ENCODE measurements at places on chromosomes 2 and 18. TPM values are rescaled to one million over a fixed set of nuclear protein-coding genes. Genes with fewer than 3 reads are reported as not detected.

DNA sequence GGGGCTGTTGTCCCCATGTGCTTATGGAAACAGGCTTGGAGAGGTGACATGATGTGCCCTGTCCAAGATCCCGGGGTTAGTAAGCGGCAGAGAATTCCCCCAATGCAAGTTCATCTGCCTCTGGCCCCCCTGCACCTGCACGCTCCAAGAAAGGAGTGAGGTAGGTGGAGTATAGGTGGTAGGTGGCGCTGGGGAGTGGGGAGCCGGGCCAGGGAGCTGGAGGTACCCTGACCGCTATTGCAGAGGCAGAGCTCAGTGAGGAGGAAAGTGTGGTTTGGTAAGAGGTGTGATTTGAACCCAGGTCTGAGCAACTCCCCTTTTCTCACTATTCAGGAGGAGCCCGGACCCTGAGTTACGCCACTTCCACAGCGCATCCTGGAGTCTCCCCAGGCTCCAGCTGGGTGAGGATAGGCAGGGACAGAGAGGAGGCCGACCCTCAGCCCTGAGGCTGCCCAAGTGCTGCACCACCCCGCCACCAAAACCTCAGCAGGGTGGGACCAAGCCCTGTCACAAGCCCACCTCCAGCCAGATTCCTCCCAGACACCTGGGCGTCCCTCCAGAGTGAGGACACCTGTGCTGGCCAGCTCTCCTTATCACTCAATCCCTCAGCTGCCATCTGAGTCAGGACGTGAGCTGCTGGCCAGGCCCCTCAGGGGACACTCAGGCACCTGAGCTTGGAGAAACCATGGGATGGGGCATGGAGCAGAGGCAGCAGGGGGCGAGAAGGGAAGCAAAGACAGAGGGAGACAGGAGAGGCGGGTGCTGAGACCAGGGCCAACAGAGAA, 5.6 kb downstream of the HAAO start:
- DNase-seq: no peak

GRCh38 chr2:228503731-228504130, 322.2 kb upstream of the SPHKAP start:
- DNase-seq: no peak

GRCh38 chr2:146927080-146927711, 917.6 kb upstream of the ACVR2A start:
- DNase-seq: no peak

- no peak for DNase-seq
These were observed 7.1 kb upstream of the CYS1 start for GRCh38 chr2:10087360-10087759.

DNA sequence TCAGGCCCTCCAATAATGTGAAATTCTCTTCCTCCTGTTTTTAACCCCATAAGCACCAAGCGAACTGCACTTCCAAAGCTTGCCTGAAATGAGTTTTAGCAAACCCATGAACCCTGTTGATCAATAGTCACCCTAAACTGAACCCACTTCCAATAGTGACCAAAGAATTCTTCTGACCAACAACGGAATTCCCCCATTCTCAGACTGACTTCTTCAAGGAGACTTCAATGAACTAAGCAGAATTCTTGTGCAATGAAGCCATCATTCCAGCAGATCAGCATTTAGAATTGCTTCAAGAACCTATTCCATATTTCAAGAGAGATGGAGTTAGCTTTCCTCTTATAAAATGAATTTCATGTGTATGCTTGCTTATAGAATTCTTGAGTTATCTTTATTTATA, 176.9 kb upstream of the FN1 start:
- no peak for DNase-seq

GRCh38 chr18:7369006-7369405, 138.1 kb downstream of the LRRC30 start:
- DNase-seq: no peak

SGPP2 gene
- total RNA-seq: 19.0 TPM

GRCh38 chr18:77897606-77898005, 648.0 kb downstream of the GALR1 start:
- no peak for DNase-seq

- no peak for DNase-seq
These were observed 21.4 kb upstream of the STON1 start for GRCh38 chr2:48508461-48509124.

CLASP1 gene
- total RNA-seq: 66.3 TPM

DNA sequence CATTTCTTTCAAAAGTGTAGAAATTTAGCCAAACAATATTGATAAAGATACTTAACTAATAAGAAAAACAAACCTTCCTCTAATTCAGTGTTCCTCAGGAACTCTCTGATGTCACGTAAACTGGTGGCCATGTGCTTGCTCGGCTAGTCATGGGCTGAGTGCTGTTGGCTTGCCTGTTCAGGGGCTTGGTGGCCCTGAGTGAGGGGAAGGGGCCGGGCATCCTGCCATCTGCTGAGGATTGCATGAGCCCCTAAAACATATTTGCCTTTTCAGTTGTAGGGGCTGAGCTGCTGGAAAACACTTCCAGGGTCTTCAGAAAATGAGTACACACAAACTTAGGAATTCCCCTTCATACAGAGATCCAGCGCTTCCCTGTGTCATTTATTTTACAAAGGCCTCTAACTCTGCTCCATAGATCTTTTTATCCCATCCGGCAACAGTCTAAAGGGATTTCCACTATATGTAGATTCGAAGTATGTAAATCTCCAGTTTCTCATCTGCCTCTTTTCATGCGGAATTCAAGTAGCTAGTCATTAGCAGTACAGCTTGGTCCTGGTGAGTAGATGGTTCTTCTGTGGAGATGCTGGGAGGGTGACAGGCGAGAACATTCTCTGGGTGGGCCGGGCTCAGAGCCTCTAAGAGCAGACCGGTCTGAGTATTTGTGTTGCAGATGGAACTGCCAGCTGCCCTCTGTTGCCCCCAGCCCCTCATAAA, 20.1 kb upstream of the NFATC1 start:
- peak; percentile 13 for DNase-seq

DNA sequence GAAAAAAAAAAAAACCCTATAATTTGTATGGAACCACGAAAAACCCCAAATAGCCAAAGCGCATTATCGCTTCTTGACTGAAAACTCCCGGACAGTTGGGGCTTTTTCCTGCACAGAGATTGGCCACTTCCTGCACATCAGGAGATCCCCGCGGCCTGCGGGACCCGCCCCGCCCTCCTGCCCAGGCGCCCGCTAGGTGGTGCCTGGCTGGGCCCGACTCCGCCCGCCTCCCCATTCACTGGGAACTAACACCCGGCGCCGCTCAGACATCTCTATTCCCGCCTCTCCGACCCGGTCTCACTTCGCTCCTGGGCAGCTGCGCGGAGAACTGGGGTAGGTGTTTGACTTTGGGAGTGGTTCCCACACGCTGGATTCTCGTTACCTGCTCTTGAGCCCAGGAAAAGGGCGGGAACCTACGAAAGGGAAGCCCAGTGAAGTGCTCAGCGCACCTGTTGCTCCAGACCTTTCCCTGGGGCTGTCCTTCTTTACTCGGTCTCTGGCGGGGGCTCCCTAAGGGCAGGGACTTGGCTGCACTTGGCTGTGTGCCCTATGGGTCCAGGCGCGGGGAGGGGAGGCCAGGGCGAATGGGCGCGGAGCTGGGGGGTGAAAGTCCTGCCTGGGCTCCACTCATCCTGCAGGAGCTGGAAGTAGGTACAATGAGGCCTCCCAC, at the start of gene HMSD:
Gene HMSD (plus strand): TSS at position 234 of the 670 bp plus-strand sequence. CDS start 4,155 bp downstream, outside the sequence.
- peak; percentile 81 for DNase-seq

DNA sequence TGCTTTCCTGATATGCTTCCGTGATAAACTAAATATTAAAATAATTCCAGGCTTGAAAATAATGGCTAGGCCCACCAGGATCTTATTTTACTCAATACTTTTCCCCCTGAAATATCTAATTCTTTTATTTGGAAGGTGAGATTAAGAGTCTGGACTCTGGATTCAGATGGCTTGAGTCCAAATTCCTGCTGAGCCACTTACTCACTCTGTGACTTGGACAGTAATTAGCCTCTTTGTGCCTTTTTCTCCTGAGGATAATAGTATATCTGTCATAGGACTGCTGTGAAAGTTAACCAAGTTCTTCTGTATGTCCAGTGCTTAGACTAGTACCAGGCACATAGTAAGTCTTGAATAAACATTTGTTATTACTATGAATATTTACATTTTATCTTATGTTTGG, 127.3 kb upstream of the ERBB4 start:
- DNase-seq: no peak

DNA sequence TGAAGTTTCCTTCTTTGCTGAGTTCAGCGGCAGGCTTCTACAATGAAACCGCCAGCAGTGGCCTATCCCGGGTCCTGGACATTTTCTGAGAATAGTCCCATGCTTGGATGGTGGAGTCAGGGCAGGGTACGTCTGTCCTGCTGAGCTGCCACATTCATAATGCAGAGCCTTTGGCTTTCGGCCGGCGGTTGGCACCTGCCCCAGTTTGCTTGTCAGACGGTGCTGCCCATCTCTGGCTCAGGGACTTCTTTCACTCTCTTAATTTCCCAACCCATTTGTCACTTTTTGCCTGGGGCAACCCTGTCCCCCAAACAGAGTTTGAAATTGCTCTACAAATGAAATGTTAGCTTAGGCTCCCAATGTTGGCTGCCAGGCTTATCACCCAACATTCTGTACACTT, 57.2 kb downstream of the SOX11 start:
- DNase-seq: peak; percentile 86

FAHD2B gene
- total RNA-seq: 34.2 TPM

GRCh38 chr2:67065046-67065445, 332.1 kb upstream of the ETAA1 start:
- DNase-seq: no peak

DNA sequence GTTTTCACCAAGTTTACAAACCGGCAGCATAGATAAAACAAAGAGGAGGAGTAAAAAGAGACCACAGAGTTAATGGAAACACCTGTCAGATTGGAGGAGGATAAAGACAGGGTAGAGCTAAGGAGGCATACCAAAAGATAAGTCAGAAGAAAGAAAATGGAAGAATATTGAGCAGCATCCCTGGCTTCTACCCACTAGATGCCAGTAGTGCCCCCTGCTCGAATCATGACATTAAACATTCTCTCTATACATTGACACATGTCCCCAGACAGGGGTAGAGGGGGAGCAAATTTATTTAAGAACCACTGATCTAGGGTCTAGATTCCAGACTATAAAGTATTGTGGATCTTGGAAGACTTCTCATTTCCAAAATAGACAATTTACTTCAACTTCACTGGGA, 159.8 kb upstream of the ETAA1 start:
- no peak for DNase-seq

DNA sequence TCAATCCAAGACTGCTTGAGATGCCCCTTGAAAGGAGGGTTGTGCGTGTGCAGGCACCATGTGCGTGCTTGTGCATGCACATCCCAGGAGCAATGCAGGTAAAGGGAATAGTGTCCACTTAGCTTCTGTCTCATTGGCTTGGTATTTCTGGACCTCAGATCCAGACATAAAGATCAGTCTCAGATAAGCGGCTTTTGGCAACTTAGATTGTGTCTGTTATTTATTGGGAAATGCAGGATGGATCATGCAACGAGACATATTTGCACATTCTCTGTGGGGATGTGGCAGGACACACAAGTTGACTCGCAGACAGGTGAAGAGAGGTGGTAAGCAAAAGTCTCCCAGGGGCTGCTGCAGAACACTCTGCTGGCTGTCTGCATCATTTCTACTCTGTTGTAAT, 67.9 kb downstream of the SETBP1 start:
- no peak for DNase-seq

DNA sequence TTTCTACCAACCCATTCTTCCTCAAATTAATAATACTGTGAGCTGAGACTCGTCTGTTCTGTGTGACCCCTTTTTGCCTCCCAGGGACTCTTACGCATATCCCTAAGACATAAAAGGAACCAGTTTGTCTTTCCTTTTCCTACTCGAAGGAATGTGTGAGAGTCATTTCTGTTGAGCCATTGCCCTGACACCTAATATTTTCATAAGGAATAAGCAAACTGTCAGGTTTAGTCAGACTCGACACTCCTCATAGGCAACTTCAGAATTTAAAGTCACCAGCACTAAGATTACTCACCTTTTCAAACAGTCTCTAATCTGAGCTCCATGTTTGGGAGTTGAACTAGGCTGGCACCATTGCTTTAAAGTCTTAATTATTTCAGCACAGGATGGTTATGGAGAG, 305.5 kb downstream of the IKZF2 start:
- no peak for DNase-seq

GREB1 gene
- 11.4 TPM for total RNA-seq

GRCh38 chr18:46574743-46575115, 82.3 kb downstream of the LOXHD1 start:
- DNase-seq: no peak

GRCh38 chr2:225192869-225193268, 150.6 kb upstream of the DOCK10 start:
- no peak for DNase-seq

GRCh38 chr2:15040429-15041084, 408.0 kb downstream of the LRATD1 start:
- no peak for DNase-seq

- no peak for DNase-seq
These were observed 76.9 kb downstream of the NRXN1 start for GRCh38 chr2:50955081-50955480.

- no peak for DNase-seq
These were observed 27.9 kb upstream of the HS6ST1 start for GRCh38 chr2:128346291-128347170.

DNA sequence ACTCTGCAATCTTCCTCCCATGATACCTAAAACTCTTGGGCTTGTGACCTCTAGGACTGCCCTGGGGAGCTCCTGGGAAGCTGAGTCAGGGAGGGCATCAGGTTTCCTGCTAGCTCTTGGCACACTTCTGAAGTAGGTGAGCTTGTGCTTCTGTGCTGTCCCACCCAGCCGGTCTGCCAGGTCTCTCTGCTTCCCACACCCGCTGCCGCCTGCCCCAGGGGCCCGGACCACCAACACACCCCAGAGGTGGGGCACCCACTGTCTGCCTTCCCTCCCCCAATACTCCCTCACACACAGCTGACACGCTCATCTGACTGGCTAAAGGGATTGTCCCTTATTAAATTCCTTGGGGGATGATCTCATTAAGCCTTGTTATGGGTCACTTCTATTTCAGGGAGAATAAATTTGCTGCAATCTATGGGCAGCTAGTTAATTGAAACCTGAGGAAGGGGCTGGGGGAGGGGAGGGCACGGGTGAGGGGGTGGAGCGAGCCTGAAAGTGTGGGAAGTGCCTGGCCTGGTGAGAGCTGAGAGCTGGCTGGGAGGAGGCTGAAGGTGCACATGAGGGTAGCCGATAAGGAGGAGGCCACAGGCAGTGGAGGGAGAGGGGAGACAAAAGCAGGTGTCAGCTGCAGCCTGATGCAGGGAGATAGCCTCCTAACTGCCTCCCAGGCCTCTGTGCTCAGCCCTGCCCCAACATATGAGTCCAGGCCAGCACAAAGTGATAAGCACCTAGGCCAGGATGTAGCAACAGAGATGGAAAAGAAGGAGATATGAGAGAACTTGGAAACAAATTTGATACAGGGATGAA, 48.8 kb downstream of the HAUS1 start:
- no peak for DNase-seq

SALL3 gene
- total RNA-seq: 0.05 TPM

DNA sequence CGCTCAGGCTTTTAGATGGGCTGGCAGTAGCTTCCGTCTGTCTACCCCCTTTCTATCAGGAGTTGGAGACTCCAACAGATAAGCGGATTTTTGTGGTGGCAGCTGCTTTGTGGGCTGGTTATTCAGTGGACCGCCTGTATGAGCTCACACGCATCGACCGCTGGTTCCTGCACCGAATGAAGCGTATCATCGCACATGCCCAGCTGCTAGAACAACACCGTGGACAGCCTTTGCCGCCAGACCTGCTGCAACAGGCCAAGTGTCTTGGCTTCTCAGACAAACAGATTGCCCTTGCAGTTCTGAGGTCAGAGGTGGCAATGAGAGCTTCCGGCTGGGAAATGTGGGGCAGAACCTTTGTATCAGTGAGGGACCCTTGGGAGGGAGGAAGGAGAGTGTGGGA, 14.8 kb downstream of the CAD start:
- DNase-seq: no peak

PRSS56 gene
- 0.11 TPM for total RNA-seq

Measured in Right ventricle myocardium inferior (tissue), 1 donor.